Right atrium auricular region (tissue), 2 donors: ENCODE measurements at places on chromosomes 3 and 15.
A peak's percentile ranks its signal among the peaks of the same experiment; 100 is the strongest.

DNA sequence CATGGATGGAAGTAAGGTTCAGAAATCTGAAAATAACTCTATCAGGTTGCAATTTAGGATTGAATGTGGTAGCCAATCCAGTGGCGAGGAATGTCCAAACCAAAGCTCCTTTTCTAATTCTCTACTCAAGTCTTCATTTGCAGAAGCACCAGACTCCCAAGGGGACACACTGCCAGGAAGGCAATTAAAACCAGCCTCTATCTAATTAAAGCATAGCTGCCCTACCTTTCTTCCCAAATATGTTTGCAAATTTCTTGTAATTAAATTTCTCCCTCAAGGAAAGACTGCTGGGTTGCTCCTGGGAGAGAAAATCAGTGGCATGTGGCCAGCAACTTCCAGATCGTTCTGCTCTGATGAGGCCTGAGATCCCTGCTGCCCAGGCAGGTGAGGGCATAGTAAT is 153.4 kb upstream of the MCTP2 start:
- no peak for DNase-seq

DNA sequence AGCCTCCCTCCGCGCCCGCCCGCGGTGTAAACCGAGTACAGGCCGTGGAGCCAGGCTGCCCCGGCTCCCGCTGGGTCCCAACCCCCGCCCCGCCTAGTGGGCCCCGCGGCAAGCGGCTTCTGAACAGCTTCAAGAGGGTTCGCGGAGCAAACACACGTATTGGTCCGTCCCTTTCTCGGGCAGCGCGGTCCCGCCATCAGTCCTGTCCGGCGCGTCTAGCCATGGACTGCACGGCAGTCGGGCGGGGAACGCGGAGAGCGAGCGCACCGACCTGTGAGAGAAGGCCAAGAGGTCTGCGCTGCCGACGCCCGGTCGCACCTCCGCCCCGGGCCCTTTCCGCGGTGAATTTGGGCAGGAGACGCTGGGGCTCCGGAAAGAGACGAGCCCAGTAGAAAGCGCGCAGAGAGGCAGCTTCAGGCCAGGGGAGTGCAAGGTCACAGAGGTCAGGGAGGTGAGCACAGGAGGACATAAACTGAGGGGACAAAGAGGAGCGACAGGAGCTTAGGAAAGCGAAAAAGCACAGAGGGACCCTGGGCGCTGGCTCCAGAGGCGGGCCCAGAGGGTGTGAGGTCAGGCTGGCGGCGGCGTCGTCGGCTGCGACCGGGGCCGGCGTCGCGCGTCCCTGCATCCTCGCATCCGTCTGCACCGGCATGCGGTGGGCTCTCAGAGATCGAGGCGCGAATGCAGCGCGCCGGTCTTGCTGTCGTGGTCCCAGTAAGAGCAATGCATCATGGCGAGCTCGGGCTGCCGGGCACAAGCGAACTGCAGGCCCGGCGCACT is 1.8 kb downstream of the FOXL2 start:
- no peak for DNase-seq

DNA sequence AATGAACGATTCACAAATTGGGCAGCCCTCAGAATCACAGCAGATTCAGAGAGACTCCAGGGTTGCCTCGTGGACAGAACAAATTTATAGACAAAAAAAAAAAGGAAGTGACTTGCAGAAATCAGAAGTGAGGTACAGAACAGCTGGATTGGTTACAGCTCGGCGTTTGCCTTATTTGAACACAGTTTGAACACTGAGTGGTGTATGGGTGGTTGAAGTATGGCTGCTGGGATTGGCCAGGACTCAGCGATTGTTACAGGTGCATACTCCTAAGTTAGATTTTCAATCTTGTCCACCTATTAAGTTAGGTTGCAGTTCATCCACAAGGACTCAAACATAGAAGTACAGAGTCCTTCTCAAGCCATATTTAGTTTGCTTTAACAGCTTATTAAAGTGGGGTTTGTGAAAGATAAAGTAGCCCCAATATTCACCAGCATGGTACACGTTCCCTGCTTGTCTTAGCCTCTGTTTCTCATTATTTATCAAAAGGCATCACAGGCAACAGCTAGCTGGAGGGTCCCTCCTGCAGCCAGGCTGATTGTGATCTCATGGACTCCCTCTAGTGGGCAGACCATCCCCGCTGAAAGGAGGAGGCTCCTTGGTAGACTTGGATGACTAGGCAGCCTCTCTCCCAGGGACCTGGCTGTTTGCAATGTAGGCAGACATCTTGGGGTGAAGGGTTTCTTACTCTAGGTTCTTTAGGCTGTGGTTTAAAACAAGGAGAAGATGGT is 17.6 kb upstream of the ALDH1L1 start:
- DNase-seq: peak; percentile 81

DNA sequence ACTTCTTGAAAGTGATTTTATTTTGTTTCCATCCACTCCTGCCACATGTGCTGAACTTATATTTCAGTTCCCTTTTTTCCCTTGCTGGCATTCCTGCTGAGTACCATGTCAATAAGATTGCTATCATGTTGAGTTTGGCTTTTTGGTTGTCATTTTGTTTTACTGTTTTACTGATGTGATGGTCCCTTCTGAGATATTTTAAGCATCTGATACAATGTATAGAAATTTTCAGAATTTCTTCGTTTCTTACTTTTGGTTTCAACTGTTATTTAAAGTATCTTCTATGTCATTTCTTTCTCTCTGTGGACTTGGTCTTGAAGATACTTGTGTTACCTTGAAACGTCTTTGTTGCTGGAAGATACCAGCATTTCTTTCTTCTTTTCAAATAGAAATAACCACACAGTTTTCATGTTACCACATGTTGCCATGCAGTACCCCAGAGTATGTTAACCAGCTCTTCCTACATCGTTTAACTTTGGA is 14.1 kb downstream of the SIDT1 start:
- DNase-seq: no peak

DNA sequence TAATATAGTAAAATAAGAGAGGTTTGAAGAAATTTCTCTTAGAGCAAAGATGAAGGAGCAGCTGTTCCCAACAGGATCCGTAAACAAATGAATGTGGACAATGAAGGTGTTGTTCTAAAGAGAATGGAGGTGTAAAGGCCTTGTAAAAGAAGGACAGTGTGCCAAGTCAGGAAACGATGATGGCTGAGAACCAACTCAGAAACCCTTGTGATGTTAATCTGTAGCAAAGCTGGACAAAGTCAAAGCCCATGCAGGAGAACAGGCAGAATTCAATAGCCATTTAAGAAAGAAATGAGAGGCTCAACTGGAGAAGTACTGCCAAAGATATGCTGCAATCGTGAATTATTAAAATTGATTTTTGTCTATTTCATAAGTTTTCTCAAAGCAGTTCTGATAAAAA is 192.2 kb downstream of the MBNL1 start:
- DNase-seq: no peak
